ENCODE measurements at places on chromosomes 2 and 18.

- no peak for DNase-seq
Observed at GRCh38 chr2:162475661-162476060, 131.7 kb downstream of the GCA start.

DNA sequence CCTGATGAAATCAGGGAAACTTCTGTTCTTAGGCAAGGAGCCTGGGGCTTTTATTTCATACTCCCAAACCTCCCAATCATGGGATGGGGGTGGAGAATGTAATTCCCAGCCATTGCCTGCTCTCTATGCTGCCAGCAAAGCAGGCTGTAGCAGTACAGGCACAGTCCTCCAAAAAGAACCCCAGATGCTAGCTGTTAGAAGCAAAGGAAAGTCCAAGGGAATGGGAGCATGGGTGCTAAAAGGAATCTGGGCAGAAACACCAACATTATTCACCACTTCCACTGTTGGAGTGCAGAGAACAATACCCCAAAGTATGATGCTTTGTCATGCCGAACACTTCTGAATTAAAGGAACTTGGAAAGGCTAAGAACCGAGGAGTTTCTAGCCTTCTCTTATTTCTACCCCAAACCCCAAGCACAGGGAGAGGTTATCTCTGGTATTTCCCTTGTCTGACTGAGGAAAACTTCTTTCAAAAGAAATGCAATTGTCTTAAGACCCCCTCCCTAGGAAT is 24.7 kb downstream of the MDH1 start:
- DNase-seq = no peak

- no peak for DNase-seq
Observed at GRCh38 chr2:191537921-191538320, 140.0 kb upstream of the NABP1 start.

DNA sequence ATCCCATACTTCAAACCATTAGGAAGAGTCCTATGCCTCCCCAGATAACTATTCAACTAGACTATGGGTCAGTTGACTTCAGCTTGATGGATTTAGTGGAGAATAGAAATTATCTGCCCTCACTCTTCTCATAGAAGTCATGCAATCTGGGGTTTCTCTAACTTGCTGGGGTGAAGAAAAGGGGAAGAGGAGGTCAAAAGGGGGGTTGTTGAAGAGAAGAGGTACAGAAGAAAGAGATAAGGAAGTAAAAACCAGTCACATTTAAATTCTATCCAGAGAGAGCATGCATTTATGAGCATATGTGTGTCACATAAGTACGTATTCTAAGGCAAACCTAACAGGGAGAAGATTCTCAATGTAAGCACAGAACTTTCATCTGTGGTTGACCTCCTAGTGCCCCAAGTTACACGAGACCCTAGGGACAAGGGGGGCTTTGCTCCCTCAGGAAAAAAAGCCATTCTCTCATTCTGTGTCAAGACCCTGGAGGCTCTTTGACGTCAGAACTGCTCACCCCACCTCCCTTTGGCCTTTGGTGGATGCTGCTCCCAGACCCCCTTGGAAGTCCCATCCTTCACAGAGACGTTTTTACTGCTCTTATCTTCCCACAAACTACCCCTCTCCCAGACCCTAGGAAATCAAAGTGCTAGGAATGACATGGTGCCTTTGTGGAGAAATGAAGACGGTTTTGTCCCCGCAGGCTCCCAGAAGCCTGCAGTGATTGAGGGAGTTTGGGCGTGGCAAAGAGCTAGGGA is 236.8 kb upstream of the TNP1 start:
- DNase-seq = no peak

DNA sequence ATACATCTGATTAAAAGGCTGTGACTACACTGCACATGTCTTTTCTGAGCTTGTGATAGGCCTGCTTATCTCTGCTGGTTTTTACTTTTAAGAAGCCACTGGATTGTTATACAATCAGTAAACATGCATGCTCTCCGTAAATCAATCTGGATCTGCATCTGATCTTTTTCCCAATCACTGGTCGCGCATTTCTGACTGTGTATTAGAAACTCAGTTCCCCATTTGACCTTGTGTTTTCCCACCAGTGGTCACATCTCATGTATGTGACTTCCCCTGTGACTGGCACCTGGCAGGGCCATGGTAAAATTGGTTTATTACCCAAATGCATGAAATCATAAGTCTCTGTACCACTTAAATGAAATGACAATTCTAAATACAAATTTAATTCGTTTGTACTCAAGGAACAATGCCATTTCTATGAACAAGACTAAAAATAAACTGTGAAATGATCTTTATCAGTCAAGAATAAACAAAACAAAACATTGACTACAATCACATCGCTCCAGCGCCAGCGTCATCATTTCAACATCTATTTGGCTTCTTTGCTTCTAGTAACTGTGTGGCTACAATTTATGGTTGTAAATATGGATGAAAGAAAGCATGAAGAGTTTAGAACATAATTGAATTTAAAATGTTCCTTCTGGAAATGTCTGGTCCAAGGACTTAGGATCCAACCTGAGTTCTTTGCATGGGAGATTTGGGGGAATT is 396.6 kb upstream of the TRIB2 start:
- no peak for DNase-seq

- DNase-seq = no peak
Observed at GRCh38 chr2:230893338-230893737, 28.6 kb downstream of the ITM2C start.

DNA sequence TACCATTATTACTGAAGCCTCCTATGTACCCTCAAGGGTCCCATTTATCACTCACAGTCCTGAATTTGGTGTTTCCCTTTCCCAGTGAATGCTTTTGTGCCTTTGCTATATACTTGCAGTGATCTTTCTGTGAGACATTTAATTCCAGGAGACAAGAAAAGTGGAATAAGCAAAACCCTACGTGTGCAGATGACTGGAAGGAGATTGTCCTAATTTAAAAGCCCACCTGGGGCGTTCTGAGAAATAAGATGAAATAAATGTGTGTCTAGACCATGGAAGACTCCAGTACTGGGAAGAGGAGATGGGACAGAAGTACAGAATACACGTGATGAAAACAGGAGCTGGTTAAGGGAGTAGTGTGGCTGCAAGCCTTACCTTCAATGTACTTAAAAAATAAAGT is 19.3 kb downstream of the TYMS start:
- DNase-seq = no peak

DNA sequence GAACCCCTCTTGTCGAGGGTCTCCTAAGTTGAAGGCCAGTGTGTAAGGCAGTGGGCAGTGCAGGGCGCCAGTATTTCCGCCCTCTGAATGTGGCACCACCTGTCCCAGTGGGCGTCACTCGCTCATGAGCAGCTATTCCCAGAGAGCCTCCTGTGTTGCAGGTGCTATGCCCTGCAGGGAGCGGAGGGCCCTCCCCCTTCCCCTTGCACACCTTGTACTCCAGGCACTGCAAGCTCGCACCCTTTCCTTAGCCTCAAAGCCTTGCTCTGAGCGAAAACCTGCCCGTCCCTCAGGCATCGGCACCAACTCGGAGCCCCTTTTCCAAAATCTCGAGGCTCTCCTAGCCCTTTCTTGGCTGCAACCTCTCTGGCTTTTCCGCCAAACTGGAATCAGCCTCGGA is 282.7 kb downstream of the AGAP1 start:
- DNase-seq = no peak

DNA sequence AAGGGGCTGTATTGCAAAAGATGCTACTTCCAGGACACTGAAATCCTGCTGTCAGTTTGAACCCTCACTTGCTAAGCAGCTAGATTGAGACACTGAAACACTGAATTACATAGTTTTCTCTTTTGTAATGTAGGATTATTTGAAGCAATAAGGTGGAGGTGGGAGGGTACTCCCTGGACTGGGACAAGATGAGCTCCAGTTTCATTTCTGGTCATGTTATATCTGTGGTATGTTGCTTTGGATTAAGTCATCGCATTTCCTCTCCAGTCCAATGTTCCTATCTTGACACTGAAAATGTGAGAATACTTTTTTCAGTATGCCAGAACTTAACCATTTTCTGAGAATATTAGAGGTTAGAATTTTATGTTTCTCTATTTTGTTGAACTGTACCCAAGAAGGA is 426.2 kb upstream of the MEX3C start:
- DNase-seq = no peak

GRCh38 chr2:218028562-218029348 is 26.0 kb upstream of the TNS1 start:
- no peak for DNase-seq

DNA sequence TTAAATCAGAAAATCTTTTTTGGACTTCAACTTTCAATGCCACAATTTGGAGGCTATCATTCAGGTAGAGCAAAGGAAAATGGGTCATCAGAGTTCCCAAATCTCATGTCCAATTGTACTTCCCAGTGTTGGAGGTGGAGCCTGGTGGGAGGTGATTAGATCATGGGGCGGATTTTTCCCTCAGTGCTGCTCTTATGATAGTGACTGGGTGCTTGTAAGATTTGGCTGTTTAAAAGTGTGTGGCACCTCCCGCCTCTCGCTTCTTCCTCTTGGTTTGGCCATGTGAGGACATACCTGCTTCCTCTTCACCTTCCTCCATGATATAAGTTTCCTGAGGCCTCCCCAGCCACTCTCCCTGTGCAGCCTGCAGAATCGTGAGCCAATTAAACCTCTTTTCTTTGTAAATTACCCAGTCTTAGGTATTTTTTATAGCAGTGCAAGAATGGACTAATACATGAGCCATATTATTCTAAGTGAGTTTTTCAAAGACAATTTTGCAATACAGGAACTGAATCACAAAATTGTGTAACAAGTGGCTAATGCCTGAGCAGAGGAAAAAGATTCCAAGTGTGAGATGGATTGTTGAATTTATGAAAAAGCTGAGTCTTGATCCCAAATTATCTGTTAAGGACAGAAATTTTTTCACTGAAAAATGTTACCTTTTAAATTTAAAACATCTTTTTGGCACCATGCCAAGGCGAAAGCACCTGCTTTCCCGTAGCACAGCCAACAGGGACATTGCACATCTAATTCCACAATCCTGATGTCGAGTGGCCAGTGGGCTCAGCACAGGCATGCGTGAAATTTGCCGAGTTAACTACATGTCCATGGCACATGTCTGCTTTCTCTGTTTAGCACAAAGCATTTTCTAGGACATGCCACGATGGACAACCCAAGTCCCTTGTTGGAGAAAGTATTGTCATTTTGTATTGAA is 150.9 kb downstream of the COL6A3 start:
- no peak for DNase-seq

- no peak for DNase-seq
Observed at GRCh38 chr18:79748321-79749180, 49.2 kb upstream of the KCNG2 start.

DNA sequence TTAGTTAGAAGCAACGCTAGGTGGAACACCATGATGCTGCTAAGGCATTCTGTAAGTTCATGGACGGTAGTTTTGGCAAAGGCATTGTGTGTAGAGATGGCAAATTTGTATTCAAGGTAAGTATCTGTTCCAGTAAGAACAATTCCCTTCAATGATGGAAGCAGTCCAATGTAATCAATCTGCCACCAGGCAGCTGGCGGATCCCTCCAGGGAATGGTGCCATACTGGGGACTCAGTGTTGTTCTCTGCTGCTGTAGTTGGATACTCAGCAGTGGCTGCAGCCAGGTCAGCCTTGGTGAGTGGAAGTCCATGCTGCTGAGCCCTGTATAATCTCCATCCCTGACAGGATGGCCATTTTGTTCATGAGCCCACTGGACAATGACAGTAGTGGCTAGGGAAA is 62.8 kb downstream of the ARL6IP6 start:
- DNase-seq = no peak

DNA sequence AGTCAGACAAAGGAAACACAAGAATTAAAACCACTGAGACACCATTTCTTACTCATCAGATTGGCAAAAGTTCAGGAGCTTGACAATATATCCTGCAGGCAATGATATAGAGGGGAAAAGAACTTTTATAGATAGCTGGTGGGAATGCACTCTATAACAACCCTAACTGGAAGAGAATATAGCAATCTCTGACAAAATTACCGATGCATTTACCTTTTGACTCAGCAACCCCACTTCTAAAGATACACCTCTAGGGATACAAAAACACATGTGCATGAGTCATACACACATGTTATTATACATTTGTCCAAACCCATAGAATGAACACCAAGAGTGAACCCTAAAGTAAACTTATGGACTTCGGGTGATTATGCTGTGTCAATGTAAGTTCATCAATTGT is 79.4 kb upstream of the SRD5A2 start:
- no peak for DNase-seq

DNA sequence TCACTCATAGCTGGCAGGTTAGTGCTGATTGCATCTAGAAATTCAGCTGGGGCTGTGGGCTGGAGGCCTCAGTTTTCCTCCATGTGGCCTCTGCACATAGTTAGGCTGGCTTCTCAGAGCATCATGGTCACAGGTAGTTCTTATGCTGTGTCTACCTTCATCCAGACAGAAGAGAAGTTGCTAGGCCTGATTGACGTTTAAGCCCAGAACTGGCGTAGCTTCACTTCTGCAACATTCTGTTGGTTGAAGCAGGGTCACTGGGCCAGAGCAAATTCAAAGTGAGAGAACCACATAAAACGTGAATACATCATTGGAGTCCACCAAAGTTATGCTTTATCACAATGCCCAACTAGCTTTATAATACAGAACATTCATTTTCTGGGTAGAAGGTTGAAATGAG is 116.0 kb downstream of the SPP2 start:
- no peak for DNase-seq

- DNase-seq = no peak
Observed at GRCh38 chr18:79367480-79367879, 28.2 kb upstream of the NFATC1 start.

GRCh38 chr2:159003555-159003954 is 35.1 kb downstream of the TANC1 start:
- no peak for DNase-seq

- no peak for DNase-seq
Observed at GRCh38 chr18:9513971-9514512, 38.7 kb downstream of the RALBP1 start.

GRCh38 chr2:241216211-241216761 is 27.8 kb downstream of the ANO7 start:
- no peak for DNase-seq

DNA sequence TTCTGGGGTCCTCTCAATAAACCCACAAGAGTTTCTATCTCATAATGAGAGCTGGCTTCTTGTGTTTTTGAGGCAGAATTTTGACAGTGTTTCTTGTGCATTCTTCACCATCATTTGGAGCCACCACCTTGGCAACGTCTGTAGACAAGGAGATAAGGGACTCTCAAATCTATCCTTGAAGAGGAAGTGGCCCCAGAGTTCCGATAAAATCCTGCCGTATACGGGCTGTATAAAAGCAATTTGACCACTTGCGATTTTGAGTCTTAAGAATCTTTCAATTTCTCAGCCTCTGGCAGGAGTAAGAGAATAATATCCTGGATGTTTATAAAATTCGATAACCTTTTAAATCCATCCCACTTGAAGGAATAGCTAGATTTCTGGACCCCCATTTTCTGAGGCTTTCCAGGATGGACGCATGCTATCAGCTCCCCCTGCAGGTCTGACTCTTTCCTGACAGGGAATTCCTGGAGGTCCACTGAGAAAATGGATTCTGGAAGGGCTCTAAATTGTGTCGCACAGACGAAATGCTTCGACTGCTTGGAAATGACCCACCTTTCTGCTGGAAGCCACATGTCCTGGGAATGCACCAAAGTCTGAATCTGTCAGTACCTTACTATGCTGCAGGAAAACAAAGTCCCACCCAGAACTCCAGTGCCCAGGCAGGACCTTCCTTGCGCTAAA is 54.1 kb downstream of the E2F6 start:
- DNase-seq = no peak
